ENCODE measurements at places on chromosomes 13 and 19.
A peak's percentile ranks its signal among the peaks of the same experiment; 100 is the strongest.

- DNase-seq = no peak
Observed at GRCh38 chr13:42272804-42273175, 838 bp downstream of the AKAP11 start.

- no peak for DNase-seq
Observed at GRCh38 chr13:112969692-112970338, 801 bp downstream of the MCF2L start.

- DNase-seq = peak; percentile 7
Observed at GRCh38 chr19:37654629-37655300, 500 bp downstream of the ZFP30 start.

DNA sequence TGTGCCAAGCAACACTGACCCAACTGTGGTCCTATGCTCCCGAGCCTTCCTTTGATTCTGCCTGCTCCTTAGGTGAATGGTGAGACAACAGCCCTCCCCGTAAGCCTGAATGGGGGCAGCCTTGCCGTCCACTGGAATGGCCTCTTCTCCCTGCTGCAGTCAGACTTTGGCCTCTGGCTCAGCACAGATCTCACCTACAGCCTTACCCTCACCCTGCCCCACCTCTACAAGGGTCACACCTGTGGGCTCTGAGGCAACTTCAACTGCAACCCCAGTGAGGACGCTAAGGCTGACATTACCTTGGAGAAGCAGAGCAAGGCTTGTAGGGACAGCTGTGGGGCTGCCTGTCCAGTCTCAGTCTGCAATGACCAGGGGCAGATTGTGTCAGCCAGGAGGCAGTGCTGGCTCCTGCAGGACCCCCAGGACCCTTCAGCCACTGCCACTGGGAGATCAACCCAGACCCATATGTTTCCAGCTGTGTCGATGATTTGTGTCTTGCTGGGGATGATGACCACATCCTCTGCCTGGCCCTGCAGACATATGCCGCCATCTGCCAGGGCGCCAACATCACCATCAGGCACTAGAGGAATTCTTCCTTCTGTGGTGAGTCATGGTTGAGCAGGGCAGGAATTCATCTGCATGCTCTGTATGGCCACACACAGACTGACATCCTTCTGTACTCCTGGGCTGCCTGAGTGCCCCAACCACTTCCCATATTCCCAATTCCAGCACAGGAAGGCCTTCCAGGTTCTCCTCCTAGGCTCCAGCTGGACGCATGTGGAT, 27.3 kb upstream of the FXYD3 start:
- DNase-seq = no peak

- DNase-seq = no peak
Observed at GRCh38 chr19:50412419-50412818, 6.3 kb upstream of the SPIB start.

DNA sequence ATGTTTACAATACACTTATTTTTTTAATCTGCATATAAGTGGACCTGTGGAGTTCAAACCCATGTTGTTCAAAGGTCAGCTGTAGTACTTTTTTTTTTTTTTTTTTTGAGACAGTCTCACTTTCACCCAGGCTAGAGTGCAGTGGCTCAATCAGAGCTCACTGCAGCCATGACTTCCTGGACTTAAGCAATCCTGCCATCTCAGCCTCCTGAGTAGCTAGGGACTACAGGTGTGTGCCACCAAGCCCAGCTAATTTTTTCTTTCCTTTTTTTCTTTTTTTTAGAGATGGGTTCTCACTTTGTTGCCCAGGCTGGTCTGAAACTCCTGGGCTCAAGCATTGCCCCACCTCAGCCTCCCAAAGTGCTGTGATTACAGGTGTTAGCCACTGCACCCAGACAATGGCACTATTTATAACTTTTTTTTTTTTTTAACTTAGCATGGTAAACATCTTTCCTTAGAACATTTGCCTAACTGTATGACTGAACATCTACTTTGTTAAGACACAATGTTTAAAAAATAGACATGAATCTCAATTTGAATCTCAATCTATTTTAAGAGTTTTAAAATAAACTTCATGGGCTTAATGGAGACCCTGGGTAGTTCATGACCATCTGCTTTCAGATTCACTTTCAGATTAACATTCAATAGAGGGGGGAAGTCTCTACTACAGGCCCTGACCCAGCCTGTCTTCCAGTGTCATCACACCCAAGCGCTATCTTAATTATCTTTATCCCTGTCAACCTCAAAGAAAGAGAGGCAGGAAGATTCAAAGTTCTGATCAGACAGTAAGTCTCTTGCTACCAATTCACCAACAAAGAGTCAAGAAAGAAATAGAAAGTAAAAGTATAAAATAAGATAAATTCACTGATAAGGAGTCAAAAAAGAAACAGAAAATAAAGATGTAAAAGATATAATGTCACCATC, 97.7 kb upstream of the DOCK9 start:
- no peak for DNase-seq

- no peak for DNase-seq
Observed at GRCh38 chr13:107276936-107277335, 709.0 kb upstream of the ARGLU1 start.

GRCh38 chr13:108037348-108037747, 178.0 kb downstream of the LIG4 start:
- DNase-seq = no peak

DNA sequence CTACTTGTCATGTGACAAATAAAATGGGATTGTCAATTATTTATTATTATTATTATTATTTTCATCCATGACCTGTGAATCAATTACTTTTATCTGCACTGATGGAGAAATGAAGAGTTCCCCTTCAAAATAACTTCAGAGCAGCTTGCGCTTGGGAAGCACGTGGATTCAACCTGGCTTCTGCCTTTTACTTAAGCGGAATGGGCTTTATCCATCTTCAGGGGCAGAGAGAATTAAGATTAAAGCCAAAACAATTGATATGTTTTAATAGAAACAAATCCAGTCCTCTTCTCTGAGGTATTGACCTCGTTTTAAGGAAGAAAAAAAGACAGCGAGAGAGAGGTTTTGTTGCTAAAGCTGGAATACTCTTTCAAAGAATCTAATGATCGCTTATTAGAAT, 876 bp downstream of the SACS start:
- no peak for DNase-seq

DNA sequence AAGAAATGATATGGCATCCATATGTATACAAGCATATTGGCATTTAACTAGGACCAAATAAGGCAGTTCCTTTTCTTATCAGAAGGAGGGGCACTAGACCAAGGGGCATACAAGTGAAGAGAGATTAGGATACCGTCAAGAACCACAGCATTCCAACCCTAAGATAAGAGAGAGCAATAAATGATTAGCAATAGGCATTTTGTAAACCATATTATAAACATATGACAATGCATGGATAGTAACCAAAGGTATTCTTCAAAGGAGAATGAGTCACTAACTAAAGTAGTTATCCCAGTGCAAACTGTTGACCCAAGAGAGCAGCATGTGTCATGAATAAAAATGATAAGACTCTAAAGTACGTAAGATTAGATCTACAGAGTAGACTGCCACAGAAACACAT, 500.9 kb upstream of the HTR2A start:
- DNase-seq = no peak

DNA sequence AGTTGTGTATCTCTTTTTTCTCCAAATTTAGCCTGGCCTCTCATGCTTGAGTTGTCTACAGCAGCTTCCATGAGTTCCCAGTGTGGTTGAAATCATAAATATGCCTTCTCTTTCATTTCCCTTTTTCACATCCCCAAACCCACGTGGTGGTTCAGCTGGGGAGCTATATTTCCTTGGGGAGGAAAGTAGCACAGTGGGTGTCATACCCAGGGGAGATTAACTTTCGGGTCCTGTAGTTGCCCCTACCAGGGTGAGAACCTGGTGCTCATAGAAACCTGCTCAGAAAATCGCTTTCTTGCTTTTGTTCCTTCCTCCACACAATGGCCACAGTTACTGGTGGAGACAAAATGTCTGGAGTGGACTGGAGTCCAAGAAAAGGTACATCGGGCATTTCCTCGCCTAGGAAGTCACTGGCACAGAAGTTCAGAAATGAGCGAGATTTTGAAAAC, 7.0 kb upstream of the LILRA4 start:
- no peak for DNase-seq

DNA sequence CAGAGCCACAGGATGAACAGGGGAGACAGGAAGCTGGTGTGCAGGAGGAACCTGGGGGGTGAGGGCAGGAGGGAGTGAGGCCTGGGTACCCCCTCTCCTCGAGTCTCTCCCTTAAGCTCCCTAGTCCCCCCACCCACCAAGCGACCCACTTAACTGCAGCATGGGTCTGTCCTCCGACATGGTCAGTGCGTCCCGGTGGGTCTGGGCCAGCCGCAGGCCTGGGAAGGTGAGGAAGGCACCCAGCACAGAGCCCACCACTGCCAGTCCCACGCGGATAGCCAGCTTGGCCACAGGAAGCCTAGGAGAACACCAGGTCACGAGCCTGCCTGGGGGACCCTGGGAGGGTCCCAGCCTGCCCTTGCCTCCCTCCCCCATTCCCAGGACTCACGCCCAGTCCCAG, 16.9 kb downstream of the TMEM161A start:
- DNase-seq = no peak

DNA sequence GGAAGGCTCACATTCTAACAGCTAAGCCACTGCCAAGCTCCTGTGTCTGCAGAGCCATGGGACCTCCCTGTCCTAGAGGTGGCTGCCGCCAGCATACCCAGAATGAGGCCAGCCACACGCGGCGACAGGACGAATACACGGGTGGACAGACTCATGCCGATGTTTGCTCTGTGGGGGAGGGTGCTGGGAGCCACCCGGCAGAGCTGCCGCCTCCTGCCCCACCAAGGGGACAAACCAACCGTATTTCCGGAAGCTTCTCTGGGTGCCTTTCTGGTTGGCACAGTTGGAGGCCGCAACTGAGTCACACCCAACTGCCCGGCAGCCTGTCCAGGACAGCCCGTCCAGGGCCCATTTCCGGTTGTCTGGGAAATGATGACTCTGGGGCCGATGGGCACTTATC, 20.3 kb downstream of the C13orf46 start:
- DNase-seq = no peak

- no peak for DNase-seq
Observed at GRCh38 chr19:40589591-40590429, 11.4 kb upstream of the LTBP4 start.

DNA sequence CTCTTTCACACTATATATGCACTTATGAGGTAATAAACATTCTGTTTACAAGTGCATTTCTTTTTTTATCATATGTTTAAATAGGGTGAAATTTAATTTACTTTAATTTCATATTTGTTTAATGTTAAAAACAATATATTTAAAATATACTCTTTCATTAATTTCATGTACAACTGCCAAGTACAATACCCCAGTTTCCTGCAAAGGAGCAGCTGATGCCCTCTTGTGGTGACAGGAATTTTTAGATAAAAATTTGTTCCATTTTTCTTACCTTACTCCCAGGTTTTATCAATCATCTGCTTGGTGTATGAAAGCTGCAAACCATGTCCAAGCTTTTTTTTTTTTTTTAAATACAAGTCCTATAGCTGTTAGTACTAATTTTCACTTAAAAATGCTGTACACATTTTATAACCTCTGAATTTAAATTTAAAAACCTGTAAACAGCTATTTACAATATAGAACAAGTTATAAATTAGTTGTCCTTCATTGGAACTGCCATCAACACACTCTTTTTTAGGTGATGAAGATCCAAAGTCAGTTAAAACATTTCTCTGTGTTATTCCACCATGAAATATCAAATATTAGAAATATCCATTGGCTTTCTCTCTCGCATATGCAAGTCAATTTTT, 4.9 kb downstream of the PCDH20 start:
- no peak for DNase-seq
